ENCODE measurements at places on chromosomes 2 and 18. TPM values are rescaled to one million over a fixed set of nuclear protein-coding genes. Genes with fewer than 3 reads are reported as not detected.

GRCh38 chr2:27932396-27932795 is 41.9 kb downstream of the BABAM2 start:
- H3K4me3 ChIP-seq: no peak overlapping the region
- no peaks in the 10 kb centered on the region for H3K27me3 ChIP-seq
- H3K4me1 ChIP-seq: peaks cover 3% of the 10 kb centered on the region
- no peak overlapping the region for H3K27ac ChIP-seq

- no peak for DNase-seq
- no peaks in the 10 kb centered on the region for H3K4me1 ChIP-seq
- no peaks in the 10 kb centered on the region for H3K36me3 ChIP-seq
- H3K27me3 ChIP-seq: no peaks in the 10 kb centered on the region
- H3K4me3 ChIP-seq: no peak overlapping the region
These were observed 166.4 kb upstream of the RPRM start for GRCh38 chr2:153644955-153645354.

DNA sequence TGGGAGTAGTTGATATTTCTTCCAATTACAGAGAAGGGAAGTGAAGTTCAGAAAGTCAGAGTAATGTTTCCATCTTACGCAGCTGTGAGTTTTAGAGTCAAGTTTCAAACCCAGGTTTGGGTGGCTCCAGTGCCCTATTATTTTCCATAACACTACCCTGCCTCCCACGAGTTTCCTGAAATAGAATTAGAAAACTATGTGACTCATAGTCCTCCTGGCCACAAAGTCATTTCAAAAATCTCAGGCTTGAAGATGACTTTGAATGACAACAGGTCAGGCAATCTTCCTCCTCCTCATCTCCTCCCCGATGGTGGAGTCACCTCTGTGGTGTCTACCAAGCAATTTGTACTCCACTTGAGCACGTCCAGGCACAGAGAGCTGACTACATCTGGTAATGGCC is 212.3 kb upstream of the TRIB2 start:
- no peak overlapping the region for H3K4me3 ChIP-seq
- no peaks in the 10 kb centered on the region for H3K36me3 ChIP-seq
- no peak overlapping the region for H3K27ac ChIP-seq
- H3K27me3 ChIP-seq: no peaks in the 10 kb centered on the region
- peaks cover 27% of the 10 kb centered on the region for H3K4me1 ChIP-seq

GRCh38 chr2:179770029-179770428 is 91.4 kb downstream of the ZNF385B start:
- no peaks in the 10 kb centered on the region for H3K36me3 ChIP-seq
- no peak for DNase-seq
- H3K27me3 ChIP-seq: peaks cover 18% of the 10 kb centered on the region
- no peak overlapping the region for H3K4me3 ChIP-seq

DNA sequence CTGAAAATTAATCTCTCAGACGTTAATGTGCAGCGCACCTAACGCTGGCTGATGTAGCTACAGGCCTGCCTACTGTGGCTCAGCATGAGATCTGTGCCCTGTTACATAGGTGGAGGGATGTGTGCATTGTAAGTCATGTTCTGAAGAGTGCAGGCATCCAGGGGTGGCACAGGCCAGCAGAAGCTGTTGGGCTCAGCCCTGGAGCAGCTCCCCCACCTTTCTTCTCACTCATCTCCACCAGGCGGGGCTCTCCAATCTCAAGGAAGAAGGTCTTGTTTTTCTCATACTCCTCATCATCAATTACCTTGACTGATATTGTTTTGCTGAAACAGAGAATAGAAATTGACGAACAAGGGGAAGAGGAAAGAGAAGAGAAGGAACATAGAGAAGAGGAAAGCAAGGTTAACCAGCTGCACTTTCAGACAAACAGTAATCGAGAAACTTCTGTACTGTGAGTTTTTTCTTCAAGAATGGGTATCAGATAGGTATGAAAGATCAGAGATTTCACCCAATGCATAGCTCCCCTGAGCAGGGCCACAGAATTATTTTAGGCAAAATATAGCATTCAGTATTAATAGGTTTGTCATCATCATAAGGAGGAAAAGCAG is 273.6 kb downstream of the SLC8A1 start:
- H3K27ac ChIP-seq: no peak overlapping the region
- no peaks in the 10 kb centered on the region for H3K27me3 ChIP-seq
- no peak overlapping the region for H3K4me3 ChIP-seq

DNA sequence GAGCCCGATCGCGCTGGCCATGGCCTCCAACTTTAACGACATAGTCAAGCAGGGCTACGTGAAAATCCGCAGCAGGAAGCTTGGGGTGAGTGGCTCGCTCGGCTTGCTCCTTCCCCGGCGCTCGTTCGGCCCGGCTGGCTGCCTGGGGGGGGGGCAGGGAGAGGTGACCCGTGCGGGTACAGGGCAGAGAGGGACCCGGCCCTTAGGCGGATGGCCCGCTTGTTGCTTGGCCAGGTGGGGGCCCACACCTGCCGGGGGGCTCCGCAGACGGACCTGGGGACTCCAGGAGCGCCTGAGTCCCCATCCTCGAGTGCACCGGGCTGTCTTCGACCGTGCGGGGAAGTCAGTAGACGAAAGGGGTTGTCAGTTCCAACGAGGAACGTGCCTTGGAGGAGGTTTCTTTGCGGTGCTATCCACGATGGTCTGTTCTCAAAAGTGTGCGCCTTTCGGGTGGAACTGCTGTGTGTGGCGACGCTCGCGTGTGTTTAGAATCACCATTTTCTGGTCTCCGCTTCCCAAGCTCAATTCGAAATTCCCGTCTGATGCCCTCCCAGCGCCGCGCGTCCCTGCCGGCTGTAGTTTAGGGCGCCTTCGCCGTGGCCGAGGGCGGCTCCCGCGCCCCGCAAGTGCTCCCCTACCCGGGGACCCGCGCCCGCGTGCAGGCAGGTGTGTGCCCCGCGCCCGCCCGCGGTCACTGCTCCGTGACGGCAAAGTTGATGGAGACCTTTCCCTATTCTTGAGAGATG is 711 bp downstream of the DOK6 start:
- no peaks in the 10 kb centered on the region for H3K4me1 ChIP-seq
- H3K4me3 ChIP-seq: peak overlapping the region; percentile 49
- no peaks in the 10 kb centered on the region for H3K36me3 ChIP-seq
- no peak overlapping the region for H3K27ac ChIP-seq

DNA sequence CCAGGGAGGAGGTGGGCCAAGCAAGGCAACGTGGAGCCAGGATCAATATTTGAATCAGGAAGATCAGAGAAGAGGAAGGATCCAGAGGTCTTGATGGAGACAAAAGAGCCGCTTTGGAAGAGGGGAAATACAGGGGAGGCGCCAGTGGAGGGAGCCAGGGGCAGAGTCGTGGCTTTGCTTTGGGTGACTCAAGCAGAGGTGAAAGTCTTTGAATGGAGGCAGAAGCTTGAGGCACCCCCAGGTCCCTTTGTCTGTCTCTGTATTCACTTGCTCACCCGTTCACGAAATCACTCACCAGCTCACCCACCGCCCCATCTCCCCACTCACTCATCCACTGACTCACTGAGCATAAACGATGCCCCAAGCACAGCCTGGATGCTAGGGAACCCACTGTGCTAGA is 134.1 kb downstream of the ACOXL start:
- no peak overlapping the region for H3K4me3 ChIP-seq
- H3K36me3 ChIP-seq: no peaks in the 10 kb centered on the region
- H3K27me3 ChIP-seq: peaks cover 28% of the 10 kb centered on the region
- no peak for DNase-seq
- no peaks in the 10 kb centered on the region for H3K4me1 ChIP-seq
- no peak overlapping the region for H3K27ac ChIP-seq

PRKAG3 gene
- under 0.01 TPM for total RNA-seq

ESPNL gene
- total RNA-seq: 9.8 TPM

TRIM43 gene
- total RNA-seq: not detected

DOK6 gene
- 2.7 TPM for total RNA-seq

KRTCAP3 gene
- total RNA-seq: under 0.01 TPM
